RPMI7951 (cell line): ENCODE measurements at places on chromosomes 6 and 20.

GRCh38 chr6:19723545-19723944 is 113.6 kb upstream of the ID4 start:
- DNase-seq = peak; percentile 2

GRCh38 chr6:32814145-32814544 is 2.7 kb downstream of the HLA-DOB start:
- DNase-seq = no peak

GRCh38 chr6:135329851-135330803 is 149.0 kb downstream of the MYB start:
- peak; percentile 36 for DNase-seq

GRCh38 chr20:9110365-9110764 is 41.5 kb downstream of the PLCB4 start:
- DNase-seq = peak; percentile 35

DNA sequence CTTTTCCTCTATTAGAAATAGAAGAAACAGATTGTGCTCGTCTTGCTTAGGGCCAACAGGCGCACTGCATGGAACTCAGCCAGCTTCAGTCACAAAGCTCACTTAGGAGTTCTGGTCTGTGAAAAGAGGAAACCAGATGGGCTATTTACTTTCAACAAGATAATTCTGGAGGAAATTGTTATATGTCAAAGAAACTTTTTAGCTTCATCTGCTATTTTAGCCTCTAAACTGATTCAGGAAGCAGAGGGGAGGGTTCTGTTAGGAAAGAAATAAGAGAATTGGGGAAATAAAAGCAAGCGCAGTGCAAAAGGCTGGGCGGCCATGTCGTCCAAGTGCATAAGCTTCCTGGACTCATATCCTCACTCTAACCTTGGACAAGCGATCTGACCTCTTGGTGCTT is 21.3 kb downstream of the PRKN start:
- no peak for DNase-seq

GRCh38 chr6:169829786-169830185 is 78.4 kb downstream of the ERMARD start:
- no peak for DNase-seq

DNA sequence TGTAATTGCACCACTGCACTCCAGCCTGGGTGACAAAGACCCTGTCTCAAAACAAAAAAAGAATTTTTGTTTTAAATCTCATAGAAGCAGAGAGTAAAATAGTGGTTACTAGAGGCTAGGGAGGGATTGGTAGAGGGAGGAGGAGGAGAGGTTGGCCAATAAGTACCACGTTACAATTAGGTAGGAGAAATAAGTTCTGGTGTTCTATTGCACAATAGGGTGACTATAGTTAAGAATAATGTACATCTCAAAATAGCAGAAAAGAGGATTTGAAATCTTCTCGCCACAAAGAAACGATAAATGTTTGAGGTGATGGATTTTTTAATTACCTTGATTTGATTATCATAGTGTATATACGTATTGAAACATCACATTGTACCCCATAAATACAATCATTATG is 27.1 kb upstream of the TOP1 start:
- DNase-seq = no peak

DNA sequence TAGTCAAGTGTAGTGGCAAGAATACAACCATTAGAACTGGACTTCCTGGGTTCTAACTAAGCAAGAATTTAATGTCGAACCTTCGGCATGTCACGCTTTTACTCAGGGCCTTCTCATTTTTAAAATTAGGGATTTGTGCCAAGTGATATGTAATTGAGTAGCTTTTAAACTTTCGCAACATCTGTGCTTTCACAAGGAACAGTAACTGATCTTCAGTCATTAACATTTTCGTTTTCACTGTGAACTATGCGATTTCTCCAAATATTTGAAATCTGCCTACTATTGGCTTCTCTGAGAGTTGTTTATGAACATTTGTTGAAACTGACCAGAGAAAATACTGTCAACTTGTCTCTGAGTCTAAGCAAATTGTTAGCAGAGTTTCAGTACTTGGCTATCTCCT is 27.6 kb downstream of the GRM1 start:
- no peak for DNase-seq

GRCh38 chr20:37943033-37943432 is 40.1 kb downstream of the VSTM2L start:
- DNase-seq = peak; percentile 15

GRCh38 chr6:15322781-15323536 is 77.1 kb downstream of the JARID2 start:
- peak; percentile 56 for DNase-seq

DNA sequence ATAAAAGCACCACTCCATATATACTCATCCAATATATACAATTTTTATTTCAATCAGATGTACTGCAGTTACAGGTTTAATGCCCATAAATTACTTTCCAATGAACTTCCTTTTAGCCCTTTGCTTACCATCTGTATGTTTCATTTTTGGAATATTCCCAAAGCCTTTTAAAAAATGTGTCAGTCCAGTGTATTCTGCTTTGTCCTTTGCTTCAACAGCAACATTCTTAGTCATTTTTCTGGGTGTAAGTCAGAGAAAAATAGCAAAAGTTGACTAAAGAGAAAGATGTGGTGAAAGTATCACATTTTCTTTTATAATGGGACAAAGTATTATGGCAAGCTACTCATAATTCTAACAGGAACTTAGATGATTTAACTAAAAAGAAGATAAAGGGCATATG is 15.2 kb downstream of the DSE start:
- no peak for DNase-seq

- no peak for DNase-seq
These were observed 12.7 kb downstream of the ZBTB9 start for GRCh38 chr6:33467091-33467490.

GRCh38 chr6:13813621-13814175 is 659 bp downstream of the MCUR1 start:
- peak; percentile 79 for DNase-seq

DNA sequence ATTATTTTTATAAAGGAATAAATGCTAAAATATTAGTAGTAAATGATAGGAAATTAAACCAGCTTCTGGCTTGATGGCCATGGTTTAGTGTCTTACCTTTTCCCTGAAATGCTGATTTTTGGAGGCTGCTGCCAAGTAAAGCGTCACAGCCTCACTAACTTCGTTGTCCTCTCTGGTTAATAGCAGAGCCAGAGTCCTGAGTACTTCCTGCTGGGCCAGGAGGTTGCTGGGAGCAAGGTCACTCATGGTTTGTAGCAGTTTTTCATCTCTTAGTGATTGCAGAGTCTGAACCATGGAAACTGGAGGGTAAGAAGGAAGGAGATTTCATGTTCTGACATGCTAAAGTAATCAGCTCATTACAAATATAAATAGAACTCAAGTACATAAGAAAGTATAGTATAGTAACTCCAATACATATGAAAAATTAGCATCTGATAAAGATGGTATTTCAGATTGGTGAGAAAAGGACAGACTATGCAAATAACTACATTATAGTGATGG is 26.5 kb upstream of the ARMH2 start:
- no peak for DNase-seq

DNA sequence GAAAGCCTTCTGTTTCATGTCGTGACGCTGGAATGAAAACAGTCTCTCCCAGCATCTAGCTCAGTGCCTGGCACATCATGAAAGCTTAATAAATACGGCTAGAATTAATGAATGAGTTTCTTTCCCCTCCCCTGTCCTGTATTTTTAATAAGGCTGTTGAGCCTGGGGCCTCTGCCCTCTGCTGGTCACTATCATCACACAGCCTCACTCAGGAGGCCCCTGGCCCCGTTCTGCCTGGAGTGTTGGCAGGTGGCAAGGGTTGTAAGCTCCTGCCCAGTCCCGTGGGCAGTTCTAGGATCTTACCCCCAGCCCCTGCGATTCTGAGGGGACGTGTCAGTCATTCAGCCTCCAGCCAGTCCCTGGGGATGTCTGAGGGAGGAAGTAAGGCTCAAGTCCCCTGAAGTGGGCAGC is 41.4 kb downstream of the PHACTR3 start:
- DNase-seq = no peak

DNA sequence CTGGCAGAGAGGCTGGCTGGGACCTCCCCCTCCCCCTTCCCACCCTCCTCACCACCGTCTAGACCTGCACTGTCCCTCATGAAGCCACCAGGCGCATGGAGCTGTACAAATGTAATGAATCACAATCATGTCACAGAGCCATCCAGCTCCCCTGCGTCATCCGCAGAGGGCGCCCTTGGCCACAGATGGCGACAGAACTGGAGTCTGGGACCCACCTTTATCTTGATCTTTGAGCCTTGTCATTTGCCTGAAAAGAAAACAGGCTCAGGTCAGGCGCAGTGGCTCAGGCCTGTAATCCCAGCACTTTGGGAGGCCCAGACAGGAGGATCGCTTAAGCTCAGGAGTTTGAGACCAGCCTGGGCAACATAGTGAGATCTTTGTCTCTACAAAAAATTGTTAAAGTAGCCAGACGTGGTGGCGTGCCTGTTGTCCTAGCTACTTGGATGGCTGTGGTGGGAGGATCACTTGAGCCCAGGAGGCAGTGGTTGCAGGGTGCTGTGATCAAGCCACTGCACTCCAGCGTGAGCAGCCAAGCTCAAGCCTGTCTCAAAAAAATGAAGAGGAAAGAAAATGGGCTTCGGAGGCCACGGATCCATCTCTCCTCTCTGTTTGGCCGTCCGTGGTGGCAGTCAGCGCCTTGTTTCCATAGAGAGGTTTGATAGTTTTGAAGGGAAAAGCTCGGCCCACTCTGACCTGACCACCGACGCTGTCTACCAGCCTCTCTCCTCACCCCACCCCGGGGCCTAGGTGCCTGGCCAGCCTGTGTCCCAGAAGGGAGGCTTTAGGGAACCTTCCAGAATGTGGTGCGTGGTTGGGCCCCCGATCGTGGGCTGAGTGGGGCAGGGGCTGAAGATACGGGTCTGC is 6.2 kb downstream of the COL9A3 start:
- DNase-seq = peak; percentile 51

- no peak for DNase-seq
These were observed 33.7 kb downstream of the PYGB start for GRCh38 chr20:25281541-25281991.

DNA sequence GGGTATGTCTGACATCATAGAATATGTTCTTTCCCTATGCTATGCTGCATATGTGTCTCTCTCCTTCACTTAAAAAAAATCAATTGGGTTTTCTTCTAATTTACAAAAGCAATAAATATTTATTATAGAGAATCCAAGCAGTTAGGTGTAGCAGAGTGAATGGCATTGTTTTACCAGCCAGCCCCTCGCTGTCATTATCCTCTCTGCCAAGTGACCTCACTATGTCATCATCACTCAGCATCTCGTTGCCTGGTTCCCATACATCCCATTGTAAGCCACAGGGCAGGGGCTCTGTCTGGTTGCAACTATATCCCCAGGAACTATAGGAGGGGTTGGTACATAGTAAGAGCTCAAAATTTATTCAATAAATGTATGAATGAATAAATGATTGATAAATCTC is 31.3 kb downstream of the KIAA0319 start:
- DNase-seq = no peak

GRCh38 chr6:82142524-82142923 is 105.0 kb downstream of the IBTK start:
- DNase-seq = no peak

DNA sequence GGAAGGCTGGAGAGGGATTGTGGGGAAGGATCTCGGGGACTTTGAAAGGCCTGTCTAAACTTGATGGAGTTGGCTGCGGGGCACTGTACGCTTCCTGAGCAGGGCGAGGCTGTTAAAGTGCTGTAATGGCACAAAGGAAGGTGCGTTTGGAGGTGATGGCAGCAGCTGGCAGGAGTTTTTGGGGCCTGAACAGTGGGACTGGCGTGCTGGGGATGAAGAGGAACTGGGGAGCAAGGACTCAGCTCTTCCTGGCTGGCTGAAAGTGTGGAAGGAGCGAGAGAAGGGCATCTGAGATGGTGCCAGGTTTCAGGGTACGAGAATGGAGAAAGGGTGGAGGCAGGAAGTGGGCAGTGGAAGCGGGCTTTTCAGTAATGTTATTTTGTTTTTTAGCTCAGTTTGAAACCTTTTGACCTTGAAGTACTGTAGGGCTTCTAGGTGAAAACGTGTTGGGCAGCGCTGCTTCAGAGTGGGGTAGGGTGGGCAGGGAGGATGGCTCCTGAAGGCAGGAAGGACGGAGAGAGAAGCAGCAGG is 8.0 kb downstream of the TMEM181 start:
- DNase-seq = no peak

- DNase-seq = no peak
These were observed 128.7 kb upstream of the MLIP start for GRCh38 chr6:53982366-53983050.

GRCh38 chr6:81751388-81752083 is 945 bp downstream of the TENT5A start:
- peak; percentile 60 for DNase-seq

DNA sequence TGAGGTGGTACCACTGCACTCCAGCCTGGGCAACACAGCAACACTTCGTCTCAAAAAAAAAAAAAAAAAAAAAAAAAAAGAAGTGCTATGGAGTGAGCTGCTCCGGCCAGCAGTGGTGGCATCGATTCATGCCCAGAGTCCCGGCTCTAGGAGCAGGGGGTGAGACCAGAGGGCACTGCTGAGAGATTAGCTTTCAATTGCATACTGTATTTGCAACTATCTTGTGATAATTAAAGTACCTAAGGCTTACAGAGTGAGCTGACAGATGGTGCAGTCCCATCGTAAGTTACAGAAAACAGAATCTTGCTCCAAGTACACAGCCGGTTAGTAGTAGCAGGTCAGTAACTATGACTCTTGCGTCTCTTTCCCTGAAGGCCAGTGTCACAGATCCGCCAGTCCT is 31.5 kb downstream of the TMEM14B start:
- no peak for DNase-seq

DNA sequence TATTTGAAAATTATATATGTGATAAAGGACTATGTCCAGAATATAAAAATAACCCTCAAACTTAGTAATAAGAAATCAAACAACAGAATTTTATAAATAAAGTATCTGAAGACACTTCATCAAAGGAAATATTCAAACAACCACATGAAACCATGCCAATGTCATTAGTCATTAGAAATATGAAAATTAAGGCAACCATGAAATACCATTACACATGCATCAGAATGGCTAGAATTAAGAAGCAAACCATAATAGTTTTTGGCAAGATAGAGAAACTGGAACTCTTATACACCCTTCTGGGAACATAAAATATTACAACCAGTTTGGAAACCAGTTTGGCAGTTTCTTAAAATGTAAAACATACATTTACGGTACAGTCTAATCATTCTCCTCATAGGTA is 137.2 kb upstream of the ADGRB3 start:
- DNase-seq = no peak

DNA sequence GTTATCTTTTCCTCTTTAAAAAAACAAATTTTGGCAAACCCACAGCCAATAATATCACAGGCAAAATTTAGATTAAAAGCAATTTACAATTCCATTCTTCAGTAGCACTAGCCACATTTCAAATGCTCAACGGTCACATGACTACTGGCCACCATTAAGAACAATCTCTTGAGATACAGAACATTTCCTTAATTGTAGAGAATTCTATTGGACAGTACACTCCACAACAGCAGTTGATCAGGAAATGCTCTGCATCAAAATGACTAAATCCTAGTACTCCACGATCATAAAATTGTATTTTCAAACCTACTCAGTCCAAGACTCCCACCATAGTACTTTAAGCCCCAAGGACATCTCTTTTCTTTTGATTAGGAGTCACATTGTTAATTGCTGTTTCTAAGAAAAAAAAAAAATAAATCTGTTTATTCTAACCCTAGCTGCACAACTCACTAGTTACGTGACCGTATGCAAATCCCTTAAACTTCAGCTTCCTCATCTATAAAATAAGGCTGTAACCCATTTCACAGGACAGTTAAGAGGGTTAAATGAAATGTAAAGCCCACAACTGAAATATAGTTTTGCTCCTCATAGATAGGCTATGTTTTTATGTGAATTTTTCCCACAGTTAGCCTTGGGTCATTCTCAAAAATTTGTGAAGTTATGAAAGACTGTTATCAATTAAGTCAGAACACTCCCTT is 9.8 kb downstream of the C6orf62 start:
- DNase-seq = no peak
